ENCODE measurements at places on chromosomes 5 and 9.

GRCh38 chr9:90053027-90053426 lies 448.2 kb downstream of the GADD45G start:
- no peak for DNase-seq

- DNase-seq = no peak
Measured at GRCh38 chr9:36858805-36859375, 175.2 kb downstream of the PAX5 start.

DNA sequence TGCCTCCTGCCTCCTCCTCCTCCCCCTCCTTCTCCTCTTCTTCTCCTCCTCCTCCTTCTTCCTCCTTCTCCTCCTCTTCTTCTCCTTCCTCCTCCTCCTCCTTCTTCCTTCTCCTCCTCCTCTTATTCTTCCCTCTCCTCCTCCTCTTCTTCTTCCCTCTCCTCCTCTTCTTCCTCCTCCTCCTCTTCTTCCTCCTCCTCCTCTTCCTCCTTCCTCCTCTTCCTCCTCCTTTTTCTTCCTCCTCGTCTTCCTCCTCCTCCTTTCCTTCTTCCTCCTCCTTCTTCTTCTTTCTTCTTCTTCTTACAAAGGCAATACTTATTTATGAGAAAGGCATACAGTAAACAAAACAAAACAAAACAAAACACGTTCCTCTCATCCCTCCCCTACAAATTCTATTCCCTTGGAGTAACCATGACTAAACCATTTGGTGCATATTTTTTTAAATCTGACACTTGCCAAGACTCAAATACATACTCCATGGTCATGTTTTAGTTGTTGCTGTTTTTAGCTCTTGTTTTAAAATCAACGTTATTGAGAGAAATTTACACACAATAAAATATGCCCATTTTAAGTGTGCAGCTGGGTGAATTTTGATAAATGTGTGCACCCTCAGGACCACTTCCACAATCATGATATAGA lies 135.6 kb downstream of the FOXD1 start:
- DNase-seq = no peak

GRCh38 chr9:8186560-8186959 lies 387.0 kb upstream of the DMAC1 start:
- no peak for DNase-seq

- no peak for DNase-seq
Measured at GRCh38 chr5:112142769-112143270, 276.3 kb downstream of the EPB41L4A start.

DNA sequence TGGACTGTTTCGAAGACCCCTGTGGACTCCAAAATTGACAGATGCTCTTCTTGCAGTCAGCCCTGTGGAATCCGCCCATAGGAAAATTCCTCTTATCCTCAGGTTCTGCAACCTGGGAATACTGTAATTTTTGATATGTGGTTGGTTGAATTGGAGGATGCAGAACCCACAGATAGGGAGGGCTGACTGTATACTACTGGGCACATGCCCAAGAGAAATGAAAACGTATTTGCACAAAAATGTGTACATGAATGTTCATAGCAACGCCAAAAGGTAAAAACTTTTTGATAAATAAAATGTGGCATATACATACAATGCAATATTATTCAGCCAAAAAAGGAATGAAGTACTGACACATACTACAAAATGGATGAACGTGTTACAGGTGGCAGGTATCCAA lies 1.9 kb upstream of the SNAPC3 start:
- no peak for DNase-seq

DNA sequence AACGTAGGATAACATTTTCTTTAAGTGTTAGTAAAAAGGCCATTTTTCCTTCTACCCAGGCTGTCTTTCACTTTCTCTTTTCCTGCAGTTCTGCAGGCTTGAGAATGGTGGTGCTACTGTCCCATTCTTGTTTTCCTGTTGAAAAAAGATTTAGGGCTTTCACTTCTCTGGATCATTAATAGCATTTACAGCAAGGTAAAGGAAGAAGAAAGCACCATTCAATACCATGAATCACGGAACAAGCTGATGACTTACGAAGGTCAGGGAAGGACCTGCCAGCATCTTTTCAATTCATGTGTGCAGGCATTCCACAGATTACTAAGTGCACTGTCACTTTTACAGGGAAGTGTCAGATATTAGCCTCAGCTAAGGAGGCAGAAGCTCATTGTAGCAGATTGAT lies 292.8 kb downstream of the YTHDC2 start:
- DNase-seq = no peak

GRCh38 chr5:54146916-54147315 lies 163.5 kb downstream of the ARL15 start:
- DNase-seq = no peak

- DNase-seq = no peak
Measured at GRCh38 chr5:18078157-18078556, 443.9 kb downstream of the TAF11L14 start.

DNA sequence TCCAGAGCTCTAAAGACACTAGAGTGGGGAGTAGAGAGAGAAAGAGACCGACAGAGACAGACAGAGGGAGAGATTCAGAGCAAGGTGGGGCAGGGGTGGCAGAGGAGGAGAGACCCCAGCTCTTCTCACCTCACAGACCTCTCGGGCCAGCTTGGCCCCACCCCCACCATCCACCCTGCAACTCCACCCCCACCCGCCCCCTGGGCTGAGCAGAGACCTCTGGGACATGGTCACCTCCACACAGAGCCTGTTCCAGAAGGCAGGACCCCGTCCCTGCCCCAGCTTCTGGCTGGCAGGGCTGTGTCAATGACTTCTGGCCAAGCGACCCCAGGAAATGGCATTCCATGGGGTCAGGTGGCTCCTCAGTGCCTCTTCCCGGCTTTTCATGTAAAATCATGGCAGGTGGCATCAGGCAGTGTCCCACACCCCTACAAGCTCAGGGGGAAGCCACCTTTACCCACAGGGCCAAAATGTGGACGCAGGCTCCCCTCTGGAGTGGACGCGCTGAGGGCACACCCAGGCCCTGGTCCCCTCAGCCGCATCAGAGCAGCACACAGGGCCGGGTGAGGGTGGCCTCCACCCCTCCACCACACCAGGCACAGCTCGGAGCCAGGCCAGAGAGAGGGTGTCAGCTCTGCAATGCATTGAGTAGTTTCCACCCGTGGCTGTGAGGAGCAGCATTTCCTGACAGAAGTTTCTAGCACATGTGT lies 131.2 kb upstream of the LPCAT1 start:
- DNase-seq = no peak

DNA sequence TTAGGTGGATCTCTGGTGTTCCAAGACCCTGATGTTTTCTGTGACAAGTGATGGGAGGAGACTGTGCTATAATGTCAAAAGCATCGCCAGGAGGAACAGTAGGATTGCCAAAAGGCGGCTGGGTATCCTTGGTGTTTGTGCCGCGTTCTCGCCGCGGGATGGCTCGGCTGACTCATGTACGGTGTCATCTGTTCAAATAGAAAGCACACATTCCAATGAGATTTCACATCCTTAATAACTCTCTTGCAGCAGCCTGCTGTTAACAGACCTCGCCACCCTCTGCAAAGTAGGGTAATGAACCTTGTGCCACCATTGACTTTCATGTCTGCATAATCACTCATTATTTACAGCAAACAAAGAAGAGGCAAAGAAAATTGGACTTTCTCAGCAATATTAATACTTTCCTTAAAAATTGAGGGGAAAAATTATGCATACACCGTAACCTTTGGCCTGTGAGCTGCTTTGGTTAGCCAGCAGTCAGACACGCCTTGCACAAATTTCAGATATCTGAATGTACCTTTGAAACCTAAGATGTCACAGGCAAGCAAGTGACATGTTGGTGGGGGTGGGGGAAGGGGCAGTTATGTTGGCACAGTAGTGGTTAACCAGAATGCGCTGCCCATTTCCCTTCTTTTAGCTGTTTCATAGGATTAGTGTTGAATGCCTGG lies 289.4 kb downstream of the EFNA5 start:
- DNase-seq = no peak

DNA sequence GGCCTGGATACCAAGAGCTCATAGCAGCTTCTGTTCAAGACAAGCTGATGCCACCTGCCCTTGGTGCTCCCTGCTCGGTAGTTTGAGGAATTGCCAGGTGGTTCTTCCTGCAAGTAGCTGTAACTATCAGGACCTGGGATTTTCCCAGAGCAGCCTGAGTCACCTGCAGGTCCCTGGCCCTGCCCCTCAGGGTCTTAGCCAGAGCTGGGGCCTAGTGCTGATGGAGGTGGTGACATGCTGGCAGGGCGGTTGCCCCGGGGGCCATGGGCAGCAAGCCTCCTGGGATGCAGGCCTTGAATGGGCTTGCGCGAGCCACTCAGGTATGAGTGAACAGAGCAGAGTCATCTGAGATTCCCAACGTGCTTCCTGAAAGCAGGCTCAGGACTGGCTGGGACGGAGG lies 262.3 kb downstream of the HSPA4 start:
- DNase-seq = no peak

DNA sequence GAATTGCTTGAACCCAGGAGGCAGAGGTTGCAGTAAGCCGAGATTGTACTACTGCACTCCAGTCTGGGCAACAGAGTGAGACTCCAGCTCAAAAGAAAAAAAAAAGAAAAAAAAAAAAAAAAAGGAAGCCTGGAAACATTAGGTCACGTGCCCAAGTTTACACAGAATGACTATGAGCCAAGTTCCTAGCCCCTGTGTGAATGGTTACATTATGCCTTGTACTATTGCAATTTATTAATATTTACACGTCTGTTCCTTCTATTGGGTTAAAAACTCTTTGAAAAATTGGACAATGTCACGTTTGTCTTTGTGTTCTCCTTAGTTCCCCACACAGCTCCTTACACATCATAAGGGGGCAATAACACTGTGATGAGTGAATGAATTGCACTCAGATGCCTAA lies 33.5 kb upstream of the SLC28A3 start:
- no peak for DNase-seq

DNA sequence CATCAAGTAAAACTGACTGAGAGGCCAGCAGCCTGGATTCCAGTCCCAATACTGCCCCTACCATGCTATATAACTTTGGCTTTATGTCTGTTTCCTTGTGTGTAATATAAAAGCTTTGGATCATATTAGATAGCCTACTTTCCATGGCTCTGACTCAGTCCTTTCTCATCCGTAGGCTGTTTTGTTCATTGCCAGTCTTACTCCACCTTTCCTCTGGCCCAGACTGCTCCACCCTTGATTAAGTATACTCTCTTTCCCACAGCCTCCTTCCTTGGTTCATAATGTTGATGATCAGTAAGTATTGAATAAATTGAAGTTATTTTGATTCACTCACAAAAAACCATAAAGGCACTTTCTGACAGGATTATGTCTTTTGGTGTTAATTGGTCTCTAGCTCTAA lies 1.5 kb upstream of the MRPS30 start:
- no peak for DNase-seq

DNA sequence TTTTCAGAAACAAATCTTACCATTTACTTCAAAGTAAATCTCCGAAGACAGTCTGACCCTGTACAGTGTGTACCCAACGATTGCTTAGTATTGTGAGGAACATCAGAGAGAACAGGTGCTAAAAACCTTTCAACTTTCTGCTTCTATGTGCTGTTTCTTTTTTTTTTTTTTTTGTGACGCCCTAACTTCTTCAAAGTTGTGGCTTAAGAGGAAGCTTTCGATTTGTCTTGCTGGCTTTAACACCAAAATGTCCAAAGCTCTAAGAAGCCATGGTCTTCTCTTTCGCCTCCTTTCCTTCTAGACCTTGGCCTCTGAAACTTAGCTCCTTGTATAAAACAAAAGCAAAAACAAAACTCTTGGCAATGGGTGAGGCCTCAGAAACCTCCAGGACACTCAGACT lies 1.2 kb downstream of the TNFSF8 start:
- DNase-seq = no peak

- DNase-seq = no peak
Measured at GRCh38 chr9:73497796-73498195, 346.1 kb downstream of the ANXA1 start.

DNA sequence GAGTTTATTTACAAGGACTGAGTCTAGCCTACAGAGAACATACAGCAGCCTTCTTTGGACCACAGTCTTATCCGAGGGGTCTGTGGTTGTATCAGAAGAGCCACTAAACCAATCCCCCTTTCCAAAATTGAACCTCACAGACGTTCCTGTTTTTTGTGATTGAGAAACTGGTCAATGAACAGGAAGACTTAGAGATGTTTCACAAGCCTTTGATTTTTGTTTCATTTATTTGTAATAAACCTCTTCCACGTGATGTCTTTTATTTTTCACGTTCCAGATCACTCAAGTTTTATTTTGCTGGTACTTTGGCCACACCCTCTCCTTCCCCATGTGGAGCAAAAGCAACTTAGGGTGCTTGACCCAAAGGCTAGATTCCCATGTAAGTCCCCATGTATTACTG lies 16.1 kb downstream of the CCT5 start:
- no peak for DNase-seq

DNA sequence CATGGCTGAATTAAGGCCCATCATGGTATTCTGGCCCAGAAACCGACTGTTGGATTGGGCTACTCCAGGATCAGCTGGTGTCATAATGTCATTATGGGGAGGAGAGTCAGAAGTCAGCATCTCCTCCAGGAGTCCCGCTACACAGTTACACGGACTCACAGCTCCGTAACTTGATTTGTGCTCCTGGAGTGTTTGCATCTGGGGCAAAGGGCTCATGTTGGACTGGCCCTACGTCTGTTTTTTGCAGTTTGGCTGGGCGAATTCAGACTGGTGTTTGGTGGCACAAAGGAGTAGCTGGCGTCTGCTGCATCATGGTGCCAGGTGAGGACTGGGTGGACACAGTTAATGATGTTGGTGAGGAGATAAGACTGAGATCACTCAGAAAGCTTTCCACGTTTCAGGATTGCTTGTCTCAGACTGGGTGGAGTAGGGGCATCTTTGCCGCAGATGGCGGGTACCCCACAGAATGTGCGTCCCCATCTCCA lies 31.3 kb downstream of the OR2V1 start:
- DNase-seq = no peak

- no peak for DNase-seq
Measured at GRCh38 chr5:17401470-17402288, 96.4 kb upstream of the TAF11L2 start.

DNA sequence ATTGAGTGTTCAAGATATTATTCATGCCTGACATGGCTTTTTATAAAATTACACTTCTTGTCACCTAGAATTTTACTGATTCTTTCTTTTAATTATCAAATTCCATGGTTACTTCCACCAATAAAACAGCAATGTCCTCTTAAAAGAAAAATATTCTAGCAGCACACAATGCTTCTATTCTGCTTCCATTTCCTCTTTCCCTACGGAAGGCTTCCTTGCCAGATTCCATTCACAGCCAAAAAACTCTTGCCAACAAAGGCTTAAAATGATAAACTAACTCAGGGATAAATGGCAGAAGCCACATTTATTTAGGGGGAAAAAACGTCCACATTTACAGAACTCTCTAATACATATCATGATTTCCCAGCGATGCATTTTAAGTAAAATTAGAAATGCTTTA lies 111.6 kb downstream of the CTNND2 start:
- no peak for DNase-seq

- no peak for DNase-seq
Measured at GRCh38 chr5:6401410-6401809, 23.1 kb upstream of the MED10 start.

- DNase-seq = no peak
Measured at GRCh38 chr9:2884308-2884707, 40.4 kb upstream of the PUM3 start.
